Left cardiac atrium (tissue), 4 donors: ENCODE measurements at places on chromosomes 16 and 17. TPM values are rescaled to one million over a fixed set of nuclear protein-coding genes. Genes with fewer than 3 reads are reported as not detected.

- no peak for DNase-seq
These were observed 26.2 kb upstream of the NGFR start for GRCh38 chr17:49468811-49469385.

DNA sequence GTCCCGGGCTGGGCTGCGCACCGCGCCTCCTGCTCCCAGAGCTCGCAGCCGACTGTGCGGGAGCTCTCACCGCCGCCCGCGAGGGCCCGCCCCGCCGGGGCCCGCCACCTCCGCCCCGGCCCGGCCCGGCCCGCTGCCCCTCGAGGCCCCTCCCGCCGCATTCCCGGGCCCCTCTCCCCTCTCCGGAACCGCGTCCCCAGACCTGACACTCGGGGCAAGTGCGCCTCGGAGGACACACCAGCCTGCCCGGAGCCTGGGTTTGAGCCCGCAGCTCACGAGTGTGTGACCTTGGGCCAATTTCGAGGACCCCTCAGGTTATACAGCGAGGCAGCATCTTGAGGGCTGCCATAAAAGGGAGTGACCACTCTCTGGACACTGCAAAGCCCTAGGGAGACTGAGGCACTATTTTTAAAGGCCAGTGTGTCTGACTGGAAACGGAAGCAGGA lies 2.0 kb upstream of the GRIN2C start:
- DNase-seq: no peak

The BCL6B gene
- 14.1 TPM for total RNA-seq

The PLXDC1 gene
- 7.6 TPM for total RNA-seq

The ETV4 gene
- total RNA-seq: 7.0 TPM

The KREMEN2 gene
- total RNA-seq: not detected

GRCh38 chr16:50400967-50401348 lies 32.2 kb upstream of the BRD7 start:
- DNase-seq: no peak

The PRCD gene
- 5.5 TPM for total RNA-seq

DNA sequence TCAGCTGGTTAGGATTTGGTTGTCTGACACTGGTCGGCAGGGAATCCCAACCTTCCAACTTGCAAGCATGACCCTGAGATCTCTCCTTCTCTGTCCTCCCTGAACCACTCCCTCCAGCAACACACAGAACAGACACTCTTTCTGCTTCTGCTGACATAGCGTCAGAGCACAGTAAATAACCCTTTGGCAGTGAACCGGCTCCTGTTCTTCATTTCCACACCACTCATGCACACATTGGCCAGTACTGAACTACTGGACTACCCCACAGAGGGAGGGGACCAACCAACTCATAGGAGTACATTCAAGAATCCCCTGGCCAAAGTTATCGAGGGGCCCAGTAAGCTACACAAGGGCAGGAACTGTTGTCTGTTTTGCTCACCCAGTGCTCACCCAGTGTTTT lies 138.2 kb downstream of the ZNF423 start:
- no peak for DNase-seq

The TBC1D3I gene
- not detected for total RNA-seq

DNA sequence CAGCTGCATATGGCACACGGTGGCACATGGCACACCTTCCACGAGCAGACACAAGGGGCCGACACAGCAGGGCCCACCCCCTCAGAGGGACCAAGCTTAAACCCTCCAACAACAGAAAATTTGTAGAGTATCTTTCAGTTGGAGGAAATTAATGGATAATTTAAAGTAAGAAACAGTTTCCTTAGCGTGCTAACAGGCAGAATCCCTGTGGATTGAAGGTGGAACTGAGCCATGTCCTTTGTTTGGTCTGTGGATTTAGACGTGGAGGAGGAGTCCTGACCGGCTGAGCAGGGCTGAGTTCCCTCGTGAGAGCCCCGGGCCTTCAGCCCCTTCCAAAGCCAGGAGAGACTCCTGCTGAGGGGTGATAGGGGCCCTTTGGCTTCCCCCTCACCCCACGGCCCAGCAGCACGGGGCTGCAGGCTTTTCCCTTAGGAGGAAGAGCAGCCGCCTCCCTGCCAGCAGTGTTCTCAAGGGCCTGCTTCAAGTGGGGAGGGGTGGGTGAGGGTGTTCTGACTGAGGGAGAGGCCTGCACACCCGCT lies 1.4 kb upstream of the CYB561 start:
- DNase-seq: no peak

GRCh38 chr17:46199379-46199778 lies 6.2 kb upstream of the KANSL1 start:
- no peak for DNase-seq

The GH2 gene
- total RNA-seq: not detected

DNA sequence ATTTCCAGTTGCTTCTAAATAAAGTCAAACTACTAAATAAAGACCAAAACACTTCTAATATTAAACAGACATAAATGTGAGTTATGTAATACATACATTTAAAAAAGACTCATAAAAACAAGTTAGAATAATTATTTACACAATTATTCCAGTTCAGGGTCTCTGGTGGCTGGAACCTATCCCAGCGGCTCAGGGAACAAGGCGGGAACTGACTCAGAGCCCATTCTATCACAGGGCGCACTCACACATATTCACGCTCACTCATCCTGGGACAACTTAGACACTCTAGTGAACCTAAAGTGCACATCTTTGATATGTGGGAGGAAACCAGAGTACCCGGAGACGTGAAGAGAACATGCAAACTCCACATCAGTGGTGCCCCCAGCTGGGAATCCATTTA lies 25.0 kb downstream of the PLXDC1 start:
- DNase-seq: no peak
